ENCODE measurements at places on chromosomes 11 and 22.

DNA sequence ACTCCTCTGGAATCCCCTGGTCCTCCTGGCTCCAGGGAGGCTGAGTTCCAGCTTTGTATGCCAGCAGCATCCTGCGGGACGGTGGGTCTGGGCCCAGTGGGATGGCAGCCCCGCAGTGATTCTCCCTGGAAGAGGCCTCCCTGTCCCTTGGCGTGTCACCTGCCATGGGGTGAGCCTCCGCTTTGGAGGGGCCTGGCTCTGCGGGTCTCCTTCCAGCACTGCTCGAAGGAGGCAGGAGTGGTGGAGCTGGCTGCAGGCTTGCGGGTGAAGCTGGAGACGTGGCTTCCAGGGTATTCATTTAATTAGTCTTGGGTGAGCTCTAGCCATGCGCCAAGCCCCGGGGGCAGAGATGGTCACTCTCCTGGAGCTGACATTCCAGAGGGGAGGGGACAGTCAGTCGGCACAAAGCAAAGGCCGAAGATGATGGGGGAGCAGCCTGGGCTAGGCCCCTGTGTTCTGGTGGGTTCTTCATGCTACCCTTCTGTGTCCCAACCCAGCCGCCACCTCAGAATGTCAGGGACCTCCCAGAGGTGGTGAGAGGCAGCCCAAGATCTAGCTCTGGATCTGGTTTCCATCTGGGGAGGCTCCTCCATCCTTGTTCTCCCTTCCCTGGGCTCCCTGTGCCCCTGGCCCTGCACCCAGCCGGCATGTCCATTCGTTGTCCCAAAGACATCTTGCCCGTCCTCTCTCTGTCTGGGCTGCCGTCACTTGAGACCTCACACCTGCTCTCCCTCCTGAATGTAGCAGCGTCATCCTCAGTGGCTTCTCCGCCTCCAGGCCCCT, 1332.5 kb downstream of the BRD1 start:
- DNase-seq: no peak

GRCh38 chr11:64019106-64020037, 16.4 kb upstream of the FLRT1 start:
- no peak for DNase-seq

GRCh38 chr11:83612891-83613766, 327.0 kb upstream of the CCDC90B start:
- DNase-seq: no peak

GRCh38 chr11:125513705-125514265, 17.7 kb upstream of the FEZ1 start:
- DNase-seq: no peak

DNA sequence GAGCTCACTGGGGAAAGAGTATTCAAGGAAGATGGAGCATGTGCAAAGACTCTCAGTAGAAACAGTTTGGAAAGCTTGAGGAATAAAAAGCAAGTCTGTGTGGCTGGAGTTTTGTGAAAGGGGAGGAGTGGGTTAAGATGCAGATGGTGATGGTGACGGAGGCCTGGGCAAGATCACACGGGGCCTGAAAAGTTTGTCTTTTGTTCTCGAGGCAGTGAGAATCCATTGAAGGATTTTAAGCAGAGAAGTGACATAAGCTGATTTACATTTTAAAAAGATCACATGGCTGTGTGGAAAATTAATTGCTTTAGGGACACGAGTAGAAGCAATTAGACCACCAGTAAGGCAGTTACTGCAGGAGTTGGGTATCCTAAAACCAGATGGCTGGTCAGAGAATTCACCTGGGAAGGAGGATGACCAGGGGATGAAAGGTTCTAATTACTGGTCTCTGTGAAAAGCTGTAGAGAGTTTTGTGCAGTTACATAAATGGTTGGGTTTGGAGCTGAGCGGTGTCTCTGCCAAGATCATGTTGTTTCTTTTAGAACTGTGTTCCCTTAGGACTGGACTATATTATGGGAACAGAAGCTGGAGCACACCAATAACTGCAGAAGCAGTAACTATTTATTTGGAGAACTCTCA, 7.1 kb downstream of the RRP8 start:
- no peak for DNase-seq

- no peak for DNase-seq
Measured at GRCh38 chr22:26830837-26831236, 173.4 kb downstream of the MIAT start.

GRCh38 chr11:60251485-60252212, 8.7 kb upstream of the MS4A4E start:
- peak; percentile 15 for DNase-seq

GRCh38 chr11:107770551-107770951, 58.7 kb upstream of the SLN start:
- DNase-seq: no peak

DNA sequence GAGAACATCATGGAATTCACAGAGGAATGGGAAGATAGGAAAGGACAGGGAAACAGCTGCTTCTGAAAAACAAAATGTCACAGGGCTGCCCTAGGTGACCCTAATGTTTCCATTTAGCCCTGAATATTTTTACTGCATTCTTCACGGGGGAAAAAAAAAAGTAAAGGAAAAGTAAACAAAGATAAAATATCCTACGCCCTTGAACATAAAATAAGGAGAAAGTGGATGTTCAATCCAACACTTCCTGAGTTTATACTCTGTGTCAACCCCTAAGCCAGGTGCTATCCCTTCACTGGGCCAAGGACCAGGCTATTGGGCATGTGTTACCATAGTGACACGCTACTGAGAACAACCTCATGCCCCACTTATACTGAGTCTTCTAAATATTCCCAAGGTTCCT, 84.7 kb downstream of the FAM76B start:
- DNase-seq: no peak

DNA sequence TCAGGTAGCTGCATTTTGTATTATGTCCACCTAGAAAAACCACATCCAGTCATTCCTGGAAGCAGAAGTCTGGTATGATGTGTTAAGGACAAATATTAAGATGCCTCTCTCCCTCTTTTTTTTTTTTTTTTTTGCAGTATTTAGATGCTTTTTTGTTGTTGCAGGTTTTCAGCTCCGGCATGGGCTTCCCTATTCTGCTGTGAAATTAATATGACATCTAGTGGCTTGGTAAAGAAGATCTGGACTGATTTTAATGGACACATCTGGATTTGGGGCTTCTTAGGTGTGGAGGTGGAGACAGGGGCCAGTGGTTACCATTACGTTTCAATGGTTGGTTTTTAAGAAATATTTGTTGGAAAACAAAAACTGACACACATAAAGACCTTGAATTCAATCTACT, 47.5 kb upstream of the RASSF10 start:
- no peak for DNase-seq

GRCh38 chr11:10490398-10491241, 35.6 kb downstream of the AMPD3 start:
- DNase-seq: peak; percentile 50

DNA sequence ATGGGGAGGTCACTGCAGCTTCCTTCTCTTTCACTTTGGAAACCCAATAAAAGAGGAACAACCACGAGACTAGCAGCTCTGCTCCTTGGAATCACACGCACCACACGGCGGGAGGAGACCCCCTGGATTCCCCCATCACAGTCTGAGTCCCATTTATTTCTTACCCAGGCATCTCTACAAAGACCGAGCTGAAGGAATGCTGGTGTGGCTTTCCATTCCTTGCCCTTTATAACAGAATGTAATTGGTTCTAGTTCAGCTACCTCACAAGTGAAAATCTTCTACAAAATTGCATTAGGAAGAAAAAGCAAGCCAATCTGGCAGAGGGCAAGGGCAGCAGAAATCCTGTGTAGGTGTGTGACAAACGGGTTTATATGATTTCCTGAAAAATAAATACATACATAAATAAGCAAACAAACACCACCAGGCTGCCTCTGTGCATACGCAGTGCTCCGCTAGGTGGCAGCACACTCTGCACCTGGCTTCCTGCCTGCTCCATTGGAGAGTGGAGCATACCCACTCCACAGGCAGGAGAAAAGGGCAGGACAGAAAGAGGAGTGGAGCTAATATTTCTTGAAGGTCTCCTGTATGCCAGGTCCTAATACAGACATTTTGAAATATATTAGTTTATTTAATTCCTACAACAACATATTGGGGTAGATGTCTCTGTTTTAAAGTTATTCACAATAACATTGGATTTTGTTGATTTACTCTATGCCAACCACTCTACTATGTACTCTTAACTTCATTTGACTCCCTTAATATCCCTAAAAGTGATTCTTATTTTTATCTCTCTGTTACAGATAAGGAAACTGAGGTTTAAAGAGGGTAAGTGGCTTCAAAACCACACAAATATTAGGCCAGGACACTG, 673.1 kb downstream of the KCNA4 start:
- peak; percentile 10 for DNase-seq

DNA sequence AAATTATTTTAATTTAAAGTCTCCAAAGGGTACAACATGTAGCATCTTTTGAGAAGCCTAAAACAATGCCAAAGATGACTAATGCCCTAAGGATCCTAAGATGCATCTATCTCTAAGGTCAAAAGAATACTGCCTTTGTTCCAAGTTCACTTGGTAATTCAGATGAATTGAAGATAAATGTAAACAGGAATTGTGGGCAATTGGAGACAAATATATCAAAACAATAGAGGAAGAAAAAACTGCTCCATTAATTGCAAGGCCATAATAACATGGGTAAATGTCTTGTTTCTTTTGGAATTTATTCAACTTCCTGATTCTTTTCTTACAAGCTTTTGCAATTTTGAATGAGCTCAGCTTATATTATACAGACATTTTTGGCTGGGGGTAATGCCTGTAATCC, 338.6 kb downstream of the TTC28 start:
- no peak for DNase-seq

GRCh38 chr11:125056931-125057692, 6.0 kb upstream of the SLC37A2 start:
- DNase-seq: no peak

DNA sequence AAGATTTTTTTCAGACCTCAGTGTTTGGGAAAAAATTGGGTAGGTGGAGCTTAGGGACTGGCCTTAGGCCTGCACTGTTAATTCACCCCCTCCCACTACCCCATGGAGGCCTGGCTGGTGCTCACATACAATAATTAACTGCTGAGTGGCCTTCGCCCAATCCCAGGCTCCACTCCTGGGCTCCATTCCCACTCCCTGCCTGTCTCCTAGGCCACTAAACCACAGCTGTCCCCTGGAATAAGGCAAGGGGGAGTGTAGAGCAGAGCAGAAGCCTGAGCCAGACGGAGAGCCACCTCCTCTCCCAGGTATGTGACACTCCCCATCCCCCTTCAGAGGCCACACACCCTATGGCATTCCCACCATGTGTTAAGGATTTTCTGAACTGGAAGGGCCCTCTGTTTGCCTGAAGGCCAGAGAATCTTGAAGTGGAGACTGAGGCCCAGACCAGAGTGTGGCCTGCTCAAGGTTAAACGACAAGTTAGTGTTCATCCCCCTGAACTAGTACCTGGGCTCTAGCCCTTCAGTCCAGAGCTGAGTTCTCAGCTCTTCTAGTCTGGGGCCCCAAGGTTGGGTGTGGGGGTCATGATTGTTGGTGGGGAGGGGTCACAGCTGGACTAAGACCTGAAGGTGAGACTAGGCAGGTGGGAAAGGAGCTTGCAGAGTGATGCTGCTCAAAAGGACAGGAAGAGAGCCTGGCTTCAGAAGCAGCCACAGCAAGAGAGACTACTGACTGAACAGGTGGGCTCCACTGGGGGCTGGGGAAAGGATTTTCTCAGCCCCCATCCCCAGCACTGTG, 2.3 kb upstream of the FOLR1 start:
- peak; percentile 57 for DNase-seq

- no peak for DNase-seq
Measured at GRCh38 chr22:43731988-43732387, 80.1 kb downstream of the EFCAB6 start.

DNA sequence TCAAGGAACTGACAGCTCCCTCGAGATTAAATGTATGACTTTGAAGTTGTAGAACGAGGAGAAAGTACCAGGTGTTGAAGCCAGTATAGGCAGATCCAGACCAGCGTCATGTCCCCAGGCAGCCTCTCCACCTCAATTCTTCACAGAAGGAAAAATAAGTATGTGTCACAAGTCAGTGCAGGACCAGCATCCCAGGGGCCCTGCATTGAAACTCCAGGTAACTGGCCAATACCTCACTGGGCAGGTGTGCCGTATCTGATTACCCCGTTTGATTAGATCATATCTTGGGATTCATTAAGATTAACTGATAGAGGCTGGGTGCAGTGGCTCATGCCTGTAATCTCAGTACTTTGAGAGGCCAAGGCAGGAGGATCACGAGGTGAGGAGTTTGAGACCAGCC, 466.7 kb upstream of the B3GAT1 start:
- no peak for DNase-seq

DNA sequence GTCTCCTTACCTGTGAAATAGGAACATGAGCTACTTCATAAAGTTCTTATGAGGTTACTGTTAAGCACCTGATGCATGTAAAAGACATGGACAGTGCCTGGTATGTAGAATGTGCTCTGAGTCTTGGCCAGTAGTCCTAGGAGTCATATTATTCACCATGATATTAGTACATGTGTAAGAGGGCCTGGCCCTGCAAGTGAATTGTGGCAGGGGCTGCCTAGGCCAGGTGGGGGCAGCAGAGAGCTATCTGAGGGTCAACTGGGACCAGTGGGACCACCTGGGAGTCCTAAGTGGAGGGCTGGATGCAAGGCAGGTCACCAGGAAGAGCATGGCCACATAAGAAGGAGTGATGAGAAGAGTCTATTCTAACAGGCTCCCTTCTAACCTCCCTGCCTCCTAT, 529.5 kb downstream of the SOX6 start:
- DNase-seq: no peak

DNA sequence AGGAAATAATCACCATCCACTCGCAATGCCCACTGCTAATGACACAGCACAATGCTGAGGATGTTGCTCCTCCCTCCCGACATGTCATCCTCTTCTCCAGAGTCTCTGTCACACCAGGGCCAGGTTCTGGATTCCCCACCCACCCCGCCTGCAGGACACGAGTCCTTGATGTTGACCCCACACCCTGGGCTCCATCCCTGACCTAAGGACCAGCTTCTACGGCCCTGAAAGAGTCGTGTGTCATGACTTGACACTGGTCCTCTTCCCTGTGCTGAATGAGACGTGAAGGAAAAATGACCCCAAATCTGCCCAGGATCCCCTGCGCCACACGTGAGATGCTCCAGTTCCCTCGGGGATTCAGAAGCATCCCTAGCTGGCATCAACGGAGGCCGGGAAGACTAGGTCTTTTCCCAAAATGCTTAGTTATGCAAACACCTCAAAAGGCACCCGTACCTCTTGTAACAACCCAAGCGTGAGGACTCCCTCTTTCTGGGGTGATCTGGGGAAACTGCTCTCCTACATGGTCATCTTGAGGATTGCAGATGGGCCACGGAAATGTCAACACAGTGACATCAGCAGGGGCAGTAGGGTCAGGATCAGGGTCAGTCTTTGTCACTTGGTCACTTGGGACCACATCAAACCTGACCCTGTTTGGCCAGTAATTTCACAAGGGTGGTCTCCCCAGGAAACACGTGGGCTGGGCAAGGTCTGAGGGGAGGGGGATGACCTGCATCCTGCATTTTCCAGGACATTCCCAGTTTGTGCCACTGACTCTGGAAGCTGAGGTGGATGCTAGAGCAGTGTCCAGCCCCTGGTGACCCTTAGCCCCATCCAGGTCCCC, 42.0 kb downstream of the IGLL5 start:
- DNase-seq: no peak

GRCh38 chr11:57248780-57249383, 11.8 kb upstream of the APLNR start:
- peak; percentile 53 for DNase-seq

All from left kidney (tissue), 8 donors.